ENCODE measurements at places on chromosomes 7 and 10.

DNA sequence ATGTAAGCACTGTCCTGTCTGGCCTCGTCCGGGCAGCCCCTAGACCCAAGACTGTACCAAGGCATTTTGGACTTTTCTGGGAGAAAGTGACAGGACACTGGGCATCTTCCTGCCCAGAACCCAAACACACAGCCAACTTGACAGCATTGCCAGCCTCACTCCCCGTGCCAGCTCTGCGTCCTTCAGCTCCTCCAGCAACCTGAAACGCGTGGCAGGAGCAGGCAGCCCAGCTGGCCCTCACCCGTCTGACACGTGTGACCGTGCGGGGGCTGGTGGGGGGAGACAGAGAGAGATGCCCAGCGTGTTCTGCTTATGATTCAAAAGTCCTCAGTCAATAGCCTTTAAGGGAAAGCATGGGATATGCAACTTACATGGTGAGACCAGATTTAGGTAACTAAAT is 50.3 kb upstream of the SLC29A3 start:
- no peak for DNase-seq

- DNase-seq = no peak
Measured at GRCh38 chr10:51224671-51225161, 150.4 kb downstream of the PRKG1 start.

- DNase-seq = no peak
Measured at GRCh38 chr10:61978965-61979364, 77.5 kb downstream of the ARID5B start.

- no peak for DNase-seq
Measured at GRCh38 chr7:16598015-16598414, 47.5 kb downstream of the ANKMY2 start.
